ENCODE measurements at places on chromosomes 7 and 10.

- DNase-seq: no peak
These were observed 2.2 kb downstream of the IFT22 start for GRCh38 chr7:101319401-101319800.

GRCh38 chr10:120436439-120437112 lies 20.5 kb upstream of the PLPP4 start:
- no peak for DNase-seq

DNA sequence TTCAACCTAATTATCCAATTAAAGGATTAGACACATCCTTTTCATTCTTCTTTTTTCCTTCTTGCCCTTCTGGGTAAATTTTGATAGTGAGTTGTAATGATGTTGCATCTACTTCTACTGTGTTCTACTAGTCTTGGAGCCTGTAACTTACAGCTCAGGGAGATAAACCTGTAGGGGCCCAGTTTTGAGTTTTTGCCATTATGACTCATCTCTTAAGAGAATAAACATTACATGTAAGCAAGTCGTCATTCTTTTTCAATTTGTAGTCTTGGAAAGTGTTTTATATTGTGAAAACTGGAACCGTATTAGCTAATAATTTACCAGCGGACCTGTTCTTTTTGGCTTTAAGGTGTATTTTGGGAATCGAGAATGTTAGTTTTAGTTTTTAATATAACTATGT lies 89.7 kb upstream of the RPA3 start:
- DNase-seq: no peak

GRCh38 chr10:7258948-7259523 lies 151.8 kb downstream of the SFMBT2 start:
- DNase-seq: no peak

- DNase-seq: no peak
These were observed 35.9 kb downstream of the ZRANB1 start for GRCh38 chr10:124977648-124978375.

GRCh38 chr10:74151879-74152722 lies 1.1 kb downstream of the ADK start:
- no peak for DNase-seq

- DNase-seq: no peak
These were observed 55.7 kb upstream of the TMEM229A start for GRCh38 chr7:124088590-124088989.

DNA sequence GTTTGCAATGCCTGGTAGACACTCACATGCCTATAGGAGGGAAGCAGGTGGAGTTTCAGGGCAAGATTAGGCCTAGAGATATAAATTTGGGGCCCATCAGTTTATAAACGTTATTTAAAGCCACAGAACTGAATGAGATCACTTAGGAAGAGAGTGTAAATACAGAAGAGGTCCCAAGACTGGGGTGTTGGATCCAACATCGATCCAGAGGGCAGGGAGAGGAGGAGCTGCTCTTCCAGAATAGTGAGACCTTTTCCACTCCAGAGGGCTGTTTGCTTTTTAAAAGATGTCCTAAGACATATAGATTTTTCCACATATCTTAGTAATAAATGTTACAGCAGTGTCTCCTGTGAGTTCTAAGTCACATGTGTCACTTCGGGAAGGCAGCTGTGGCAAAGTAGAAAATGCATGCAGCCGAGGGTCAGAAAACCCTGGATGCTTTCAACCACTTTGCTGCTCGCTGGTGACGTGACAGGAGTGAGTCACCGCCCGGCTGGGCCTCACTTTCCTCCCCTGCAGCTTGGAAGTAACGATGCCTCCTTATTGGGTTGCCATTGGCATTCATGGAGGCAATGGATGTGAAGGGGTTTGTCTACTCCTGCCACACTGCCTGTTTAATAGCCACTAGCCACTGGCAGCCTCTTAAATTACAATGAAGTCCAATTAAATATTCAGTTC lies 95.4 kb downstream of the TRIL start:
- no peak for DNase-seq

- no peak for DNase-seq
These were observed 12.2 kb downstream of the DNAJB9 start for GRCh38 chr7:108581655-108582491.

- no peak for DNase-seq
These were observed 150.8 kb downstream of the SGMS1 start for GRCh38 chr10:50472914-50473313.

DNA sequence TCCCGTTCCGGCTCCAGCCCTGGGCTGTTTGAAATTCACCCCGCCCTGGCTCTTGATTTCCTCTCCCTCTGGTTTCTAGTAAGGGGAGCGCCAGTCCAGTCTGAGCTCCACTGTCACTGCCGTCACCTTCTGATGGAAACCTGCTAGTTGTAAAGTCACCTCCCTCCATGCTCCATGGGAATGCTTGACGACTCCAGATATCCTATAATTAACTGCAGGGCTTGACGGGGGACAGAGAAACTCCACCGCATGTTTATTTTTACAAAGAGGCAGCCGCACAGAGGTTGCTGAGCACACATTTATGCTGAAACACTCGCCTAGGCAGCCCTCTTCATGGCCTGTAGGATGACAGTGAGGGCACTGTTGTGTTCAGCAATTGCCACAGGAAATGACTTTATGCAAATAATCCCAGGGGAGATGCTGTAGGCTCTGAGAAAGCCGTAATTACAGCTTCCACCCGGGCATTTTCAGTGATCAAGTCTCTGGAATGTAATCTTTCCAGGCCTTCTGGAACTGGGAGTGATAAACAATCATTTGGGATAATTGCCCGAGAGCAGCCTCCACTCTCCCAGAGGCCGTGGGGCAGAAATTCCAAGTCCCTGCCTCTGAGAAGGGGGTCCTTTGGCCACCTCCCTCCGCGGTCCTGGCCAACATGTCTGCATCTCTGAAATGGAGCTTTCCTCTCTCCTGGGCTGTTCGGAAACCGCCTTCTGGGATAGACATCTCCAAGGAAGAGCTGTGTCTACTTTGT lies 300.5 kb downstream of the KLF6 start:
- DNase-seq: no peak

GRCh38 chr10:97069576-97070362 lies 116.0 kb downstream of the SLIT1 start:
- no peak for DNase-seq

DNA sequence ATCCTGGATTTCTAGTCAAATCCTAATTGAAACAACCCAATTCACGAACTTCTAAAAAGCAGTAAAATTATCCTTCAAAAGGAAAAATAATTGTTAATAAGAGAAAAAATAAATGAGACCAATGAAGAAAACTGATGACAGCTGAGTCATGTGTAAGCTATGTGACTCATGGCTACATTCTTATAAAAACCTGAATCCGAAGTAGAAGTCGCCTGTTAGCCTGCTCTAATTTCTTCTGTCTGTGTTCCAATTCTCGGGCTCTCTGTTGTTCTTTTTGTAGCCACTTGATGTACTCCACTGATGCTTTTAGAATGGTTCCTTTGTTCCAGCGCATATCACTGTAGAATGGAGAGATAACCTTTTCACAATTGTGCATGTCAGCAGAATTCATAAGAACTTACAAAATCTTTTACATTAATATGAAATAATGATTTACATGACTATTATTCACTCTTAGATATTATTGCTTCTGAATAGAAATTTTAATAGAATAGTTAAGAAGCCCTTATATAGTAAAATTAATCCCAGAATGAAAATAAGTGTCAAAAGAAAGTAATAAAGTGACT lies 88.8 kb downstream of the TFEC start:
- DNase-seq: no peak

- no peak for DNase-seq
These were observed 31.5 kb upstream of the PPP2R2D start for GRCh38 chr10:131869344-131869743.

DNA sequence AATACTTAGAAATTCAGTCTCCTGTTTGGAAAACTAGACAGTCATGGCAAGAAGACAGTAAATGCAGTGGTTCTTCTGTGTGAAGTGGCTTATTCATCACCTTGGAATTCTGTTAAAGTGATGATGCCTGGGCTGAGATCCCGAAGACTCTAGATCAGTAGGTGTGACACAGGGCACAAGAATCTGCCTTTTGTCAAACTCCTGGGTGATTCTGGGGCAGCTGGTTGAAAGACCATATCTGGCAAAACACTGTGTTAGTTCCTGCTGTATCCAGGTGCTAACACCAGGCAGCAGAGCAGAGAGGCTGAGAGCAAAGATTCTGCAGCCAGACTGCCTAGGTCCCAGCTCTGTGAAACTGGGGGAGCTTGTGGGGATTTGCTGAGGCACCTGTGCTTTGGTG lies 26.5 kb downstream of the MRC1 start:
- no peak for DNase-seq

GRCh38 chr10:122487174-122487765 lies 25.9 kb downstream of the HTRA1 start:
- no peak for DNase-seq

DNA sequence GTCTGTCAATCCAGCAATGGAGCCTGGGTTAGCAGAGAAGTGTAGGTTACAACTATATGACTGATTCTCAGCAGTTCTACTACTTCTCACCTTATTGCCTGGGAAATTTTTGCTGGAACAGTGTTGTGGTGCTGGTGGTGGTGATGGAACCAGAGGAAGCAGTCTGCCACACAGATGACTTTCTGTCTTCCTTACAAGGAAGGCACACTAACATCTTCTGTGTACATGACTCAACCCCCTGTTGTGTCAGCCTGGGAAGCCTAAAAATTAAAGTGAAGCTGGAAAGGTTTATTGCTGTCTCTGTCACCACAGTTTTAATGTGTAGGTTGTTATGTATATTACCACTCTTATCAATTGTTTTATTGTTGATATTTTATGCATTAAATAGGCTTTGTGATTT lies 40.3 kb downstream of the ANKRD7 start:
- DNase-seq: no peak

- DNase-seq: no peak
These were observed 134.7 kb upstream of the AGR3 start for GRCh38 chr7:17016402-17017010.

DNA sequence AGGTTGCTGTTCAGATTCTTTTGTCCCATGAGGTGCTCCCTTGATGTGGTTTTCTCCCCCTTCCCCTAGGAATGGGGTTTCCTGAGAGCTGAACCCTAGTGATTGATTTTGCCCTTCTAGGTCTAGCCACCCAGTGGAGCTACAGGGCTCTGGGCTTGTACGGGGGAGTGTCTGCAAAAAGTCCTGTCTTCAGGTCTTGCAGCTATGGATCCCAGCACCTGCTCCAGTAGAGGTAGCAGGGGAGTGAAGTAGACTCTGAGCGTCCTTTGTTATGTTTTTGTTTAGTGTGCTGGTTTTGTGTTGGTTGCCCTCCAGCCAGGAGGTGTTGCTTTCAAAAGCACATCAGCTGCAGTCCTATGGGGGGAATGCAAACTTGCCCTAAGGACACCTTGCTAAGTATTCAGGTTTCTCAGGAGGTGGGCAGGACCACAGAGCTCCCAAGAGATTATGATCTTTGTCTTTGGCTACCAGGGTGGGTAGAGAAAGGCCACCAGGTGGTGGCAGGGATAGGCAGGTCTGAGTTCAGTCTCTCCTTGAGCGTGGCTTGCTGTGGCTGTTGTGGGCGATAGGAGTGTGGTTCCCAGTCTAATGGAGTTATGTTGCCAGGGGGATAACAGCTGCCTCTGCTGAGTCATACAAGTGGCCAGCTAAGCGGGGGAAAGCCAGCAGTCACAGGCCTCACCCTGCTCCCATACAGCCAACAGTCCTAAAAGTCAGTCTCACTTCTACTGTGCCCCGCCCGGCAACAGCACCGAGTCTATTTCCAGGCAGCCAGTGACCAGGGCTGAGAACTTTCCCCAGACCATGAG lies 92.4 kb upstream of the JCAD start:
- DNase-seq: no peak

- no peak for DNase-seq
These were observed 2.2 kb upstream of the SAP25 start for GRCh38 chr7:100575746-100576383.

DNA sequence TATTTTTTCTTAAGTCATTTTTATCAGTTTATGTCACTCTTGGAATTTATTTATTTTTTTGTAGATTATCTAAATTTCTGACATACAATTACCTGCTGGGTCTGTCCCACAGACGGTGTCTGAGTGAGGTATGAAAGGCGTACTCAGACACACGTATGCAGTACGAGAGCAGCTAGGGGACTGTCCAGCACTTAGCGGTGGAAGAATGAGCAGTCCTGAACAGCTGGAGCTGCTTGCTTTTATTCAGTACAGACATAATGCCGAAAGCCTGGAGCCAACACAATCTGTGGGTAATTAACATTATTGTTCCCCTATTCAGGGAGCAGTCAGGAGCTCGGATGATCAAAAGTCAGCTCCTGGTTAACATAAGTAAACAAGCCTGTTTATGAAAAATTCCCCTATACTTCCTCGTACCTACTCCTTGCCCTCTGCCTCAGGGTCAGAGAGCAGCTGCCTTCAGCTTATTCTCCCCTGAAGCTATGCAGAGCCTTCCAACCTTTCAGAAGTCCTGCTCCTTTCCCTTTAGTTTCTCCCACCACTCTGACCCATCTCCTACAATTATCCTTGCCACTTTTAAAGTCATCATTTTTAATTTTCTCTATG lies 488.0 kb upstream of the POM121L12 start:
- no peak for DNase-seq

DNA sequence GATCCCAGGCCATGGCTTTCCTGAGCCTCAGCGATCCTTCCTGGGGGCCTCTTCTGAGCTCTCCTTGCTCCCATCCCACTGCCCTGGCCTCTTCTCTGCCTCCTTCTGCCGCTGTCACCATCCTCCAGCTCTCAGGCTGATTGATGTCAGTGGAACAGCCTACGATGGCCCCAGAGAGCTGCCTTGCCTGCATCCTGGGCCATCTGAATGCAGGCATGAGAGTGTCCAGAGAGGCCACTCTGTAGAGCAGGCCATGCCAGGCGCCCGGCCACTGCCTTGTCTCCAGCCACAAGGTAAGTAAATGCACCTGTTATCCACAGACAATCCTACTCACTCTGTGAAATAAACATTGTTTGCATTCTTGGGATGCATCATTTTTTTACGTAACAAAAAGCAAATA lies 171.4 kb upstream of the PPP2R2D start:
- DNase-seq: no peak

DNA sequence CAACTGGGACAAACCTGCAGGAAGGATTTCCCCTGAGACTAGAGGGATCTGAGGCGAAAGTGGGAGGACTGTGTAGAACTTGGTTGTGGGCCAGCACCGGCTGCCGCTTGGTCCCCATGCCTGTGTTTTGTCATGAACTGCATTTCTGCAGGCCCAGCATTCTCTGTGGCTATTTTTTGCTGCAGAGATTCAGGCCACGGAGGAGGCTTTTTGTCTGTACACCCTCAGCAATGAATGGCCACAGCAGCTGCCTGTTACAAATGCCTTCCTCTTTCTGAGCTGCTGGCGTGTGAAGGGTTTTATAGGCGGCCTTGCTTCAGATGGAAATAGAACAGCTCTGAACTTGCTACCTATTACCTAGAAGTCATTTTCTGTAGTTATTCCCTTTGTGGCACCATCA lies 164.4 kb downstream of the SH2D4B start:
- no peak for DNase-seq

DNA sequence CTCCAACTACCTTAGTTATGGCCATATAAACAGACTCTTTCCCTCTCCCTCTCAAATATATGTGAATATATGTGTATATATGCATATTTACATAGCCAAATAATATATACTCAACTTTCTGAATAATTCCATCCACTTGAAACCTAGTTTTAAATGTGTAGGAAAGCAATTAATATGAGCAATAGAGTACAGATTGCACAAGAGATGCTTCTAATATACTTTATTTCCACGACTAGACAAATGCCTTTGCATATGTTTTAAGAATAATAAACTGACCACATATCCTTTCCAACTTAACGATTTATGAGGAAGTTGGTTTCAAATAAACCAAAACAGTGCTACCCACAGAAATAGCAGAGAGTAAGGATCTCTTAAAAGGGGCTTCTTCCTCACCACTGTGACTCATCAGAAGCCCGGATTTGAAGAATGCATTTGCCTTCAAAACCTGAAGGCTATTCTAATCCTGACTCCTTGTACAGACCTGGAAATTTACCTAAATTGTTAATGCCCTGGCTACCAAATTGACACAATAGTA lies 266.3 kb downstream of the AHR start:
- DNase-seq: no peak

Data from right renal cortex interstitium (tissue), 3 donors.